T1000 (cell line): ENCODE measurements at places on chromosomes 16 and 17.

DNA sequence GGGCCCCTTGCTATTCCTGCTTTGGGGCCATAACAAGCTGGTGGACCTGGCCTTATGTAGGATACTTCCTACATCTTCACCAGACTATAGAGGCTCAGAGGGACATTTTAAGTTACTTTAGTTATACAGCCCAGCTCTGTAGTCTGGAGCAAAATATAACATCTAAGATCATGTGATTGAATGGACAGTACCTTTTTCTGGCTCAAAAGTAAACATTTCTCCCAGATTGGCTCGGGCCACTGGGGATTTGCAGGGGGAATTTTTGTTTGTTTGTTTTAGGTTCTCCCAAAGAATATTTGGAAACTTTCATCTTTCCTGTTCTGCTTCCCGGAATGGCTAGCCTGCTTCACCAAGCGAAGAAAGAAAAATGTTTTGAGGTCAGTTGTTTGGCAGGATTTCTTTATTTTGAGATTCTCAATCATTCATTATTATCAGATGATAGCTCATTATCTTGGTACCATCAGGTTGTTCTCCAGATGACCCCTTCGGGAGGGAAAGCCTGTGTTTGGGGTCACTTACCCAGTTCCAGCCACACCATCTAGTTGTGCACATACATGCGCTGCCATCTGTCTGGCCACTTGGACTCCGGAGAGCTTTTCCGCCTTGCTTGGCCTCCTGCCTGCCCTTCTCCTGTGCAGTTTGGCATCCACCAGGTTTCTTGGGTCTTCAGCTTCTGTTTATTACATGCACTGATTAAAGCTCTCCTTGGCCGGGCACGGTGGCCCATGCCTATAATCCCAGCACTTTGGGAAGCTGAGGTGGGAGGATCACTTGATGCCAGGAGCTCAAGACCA, 17.2 kb downstream of the IQCK start:
- DNase-seq, result no peak

GRCh38 chr17:45132572-45133463, 503 bp upstream of the PLCD3 start:
- peak; percentile 74 for DNase-seq

DNA sequence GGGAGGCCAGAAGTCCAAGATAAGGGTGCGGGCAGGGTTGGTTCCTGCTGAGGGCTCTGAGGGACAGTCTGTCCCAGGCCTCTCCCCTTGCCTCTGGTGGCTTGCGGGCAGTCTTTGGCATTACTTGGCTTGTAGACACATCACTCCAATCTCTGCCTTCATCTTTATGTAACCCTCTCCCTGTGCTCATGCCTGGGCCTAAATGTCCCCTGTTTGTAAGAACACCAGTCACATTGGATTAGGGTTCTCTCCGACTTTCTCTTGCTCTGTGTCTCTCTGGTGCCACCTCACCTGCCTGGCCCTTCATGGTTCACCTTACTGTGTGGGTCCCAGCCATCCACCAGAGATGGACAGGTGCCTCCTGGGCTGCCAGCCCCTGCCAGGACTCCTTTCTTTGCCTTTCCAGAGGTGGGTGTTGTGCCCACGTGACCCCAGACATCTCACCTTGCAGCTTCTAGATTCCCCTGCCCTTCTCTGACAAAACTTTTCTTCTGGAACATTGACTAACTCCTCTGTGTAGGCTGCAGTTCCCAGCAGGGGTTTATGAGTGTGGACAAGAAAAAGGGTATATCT, 205.8 kb downstream of the MSI2 start:
- DNase-seq, result no peak

- no peak for DNase-seq
These were observed 55.2 kb downstream of the MSI2 start for GRCh38 chr17:57311281-57312216.

DNA sequence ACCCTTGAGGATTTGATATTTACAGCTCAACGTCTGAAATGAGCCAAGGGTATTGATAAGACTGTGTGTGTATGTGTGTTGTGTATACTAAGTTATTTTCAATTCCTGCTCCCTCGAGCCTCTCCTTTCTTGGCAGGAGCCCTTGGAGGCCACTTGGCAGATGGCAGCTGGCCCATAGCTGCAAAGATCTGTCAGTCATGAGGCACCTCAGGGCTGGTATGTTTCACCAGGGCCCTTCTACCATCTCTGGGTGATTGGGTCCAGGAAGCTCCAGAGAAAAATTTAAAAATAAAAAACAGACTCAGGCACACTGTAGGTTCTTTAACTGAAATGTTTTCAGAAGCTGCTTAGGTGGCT, 355.7 kb downstream of the HAPSTR1 start:
- no peak for DNase-seq

GRCh38 chr16:26175944-26176343, 484.2 kb downstream of the HS3ST4 start:
- no peak for DNase-seq

DNA sequence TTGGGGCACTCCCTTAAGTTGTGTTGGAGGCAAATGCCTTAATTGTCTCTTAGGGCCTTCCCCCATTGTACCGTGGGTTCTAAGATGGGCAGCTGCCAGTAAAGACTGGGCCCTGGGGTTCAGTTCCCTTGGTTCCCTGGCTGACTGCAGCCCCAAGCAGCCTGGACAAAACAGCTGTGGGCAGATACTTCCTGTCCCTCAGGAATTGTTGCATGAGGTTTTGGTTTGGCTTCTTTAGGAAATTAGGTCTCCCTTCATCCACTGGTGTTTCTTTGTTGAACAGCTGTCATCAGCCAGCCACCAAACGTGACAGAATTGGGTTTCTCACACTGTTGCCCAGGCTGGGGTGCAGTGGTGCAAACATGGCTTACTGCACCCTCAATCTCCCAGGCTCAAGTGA, 42.0 kb upstream of the ETV4 start:
- DNase-seq, result no peak

GRCh38 chr17:28221751-28222414, 97.1 kb upstream of the TMEM97 start:
- DNase-seq, result no peak

DNA sequence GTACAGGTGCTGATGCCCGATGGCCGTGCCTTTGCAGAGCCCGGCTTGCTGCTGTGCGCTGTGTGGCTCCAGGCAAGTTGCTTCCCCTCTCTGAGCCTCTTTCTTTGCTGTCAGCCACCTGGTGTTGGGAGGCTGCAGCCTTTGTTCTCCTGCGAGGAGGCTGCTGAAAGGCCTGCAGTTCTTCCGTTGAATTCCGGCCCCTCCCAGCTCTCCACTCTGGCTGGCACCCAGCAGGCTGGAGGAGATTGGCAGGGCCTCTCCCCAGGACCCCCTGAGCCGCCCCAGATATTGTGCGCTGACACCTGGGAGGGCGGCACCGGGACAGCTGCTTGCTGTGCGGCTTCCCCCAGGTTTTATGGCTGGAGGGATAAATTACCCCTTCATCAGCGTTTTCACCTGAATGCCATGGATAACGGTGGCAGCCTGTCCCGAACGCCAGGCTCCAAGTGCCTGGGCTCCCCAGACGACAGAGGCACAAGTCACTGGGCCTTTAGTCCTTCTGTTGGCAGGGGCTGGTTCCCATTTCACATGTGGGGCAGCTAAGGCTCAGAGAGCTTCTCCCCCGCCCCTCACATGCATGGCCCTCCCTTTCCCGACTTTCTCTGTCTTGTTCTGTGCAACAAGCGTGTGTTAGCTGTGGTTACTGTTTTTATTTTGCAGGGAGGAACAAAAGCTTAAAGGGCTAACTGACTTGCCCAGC, 35.1 kb upstream of the GSE1 start:
- no peak for DNase-seq

DNA sequence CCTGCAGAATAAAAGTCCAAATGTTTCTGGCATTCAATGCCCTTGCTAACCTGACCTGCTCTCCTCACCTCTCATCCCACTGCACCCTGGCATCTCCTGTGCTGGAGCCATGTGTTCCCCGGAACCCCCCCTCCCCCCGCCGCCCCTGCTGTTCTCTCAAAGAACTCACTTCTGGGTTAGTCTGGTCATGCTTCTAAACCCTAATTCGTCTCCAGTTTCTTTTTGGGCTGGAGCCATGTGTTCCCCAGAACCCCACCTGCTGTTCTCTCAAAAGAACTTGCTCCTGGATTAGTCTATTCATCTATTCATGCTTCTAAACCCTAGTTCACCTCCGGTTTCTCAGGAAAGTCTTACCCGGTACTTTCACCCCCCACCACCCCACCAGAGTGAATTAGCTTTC, 808 bp upstream of the ALOX15 start:
- DNase-seq, result no peak

- no peak for DNase-seq
These were observed 33.3 kb upstream of the MGAT5B start for GRCh38 chr17:76834870-76835269.

GRCh38 chr17:58920773-58921172, 165.1 kb downstream of the PPM1E start:
- no peak for DNase-seq

DNA sequence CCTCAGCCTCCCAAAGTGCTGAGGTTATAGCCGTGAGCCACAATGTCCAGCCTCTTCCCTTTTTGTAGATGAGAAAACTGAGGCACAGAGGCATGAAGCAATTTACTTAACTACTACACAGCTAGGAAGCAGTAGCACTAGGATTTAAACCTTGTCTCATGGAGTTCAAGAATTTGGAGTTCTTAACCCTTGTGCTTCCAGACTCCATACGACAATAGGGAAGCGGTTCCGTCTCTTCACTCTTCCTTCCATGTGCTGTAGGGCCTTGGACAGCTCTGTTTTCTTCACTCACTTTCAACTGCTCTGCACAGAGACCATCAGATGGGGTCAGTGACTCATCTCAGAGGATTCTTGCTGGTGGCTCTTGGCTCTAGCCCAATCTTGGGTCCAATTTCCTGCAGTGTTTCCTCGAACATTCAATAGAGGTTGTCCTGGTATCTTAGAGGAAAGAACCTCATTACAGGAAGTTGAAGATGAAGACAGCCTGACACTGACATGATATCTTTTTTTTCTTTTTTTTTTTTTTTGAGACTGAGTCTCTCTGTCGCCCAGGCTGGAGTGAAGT, 19.3 kb downstream of the ITGAL start:
- peak; percentile 66 for DNase-seq

DNA sequence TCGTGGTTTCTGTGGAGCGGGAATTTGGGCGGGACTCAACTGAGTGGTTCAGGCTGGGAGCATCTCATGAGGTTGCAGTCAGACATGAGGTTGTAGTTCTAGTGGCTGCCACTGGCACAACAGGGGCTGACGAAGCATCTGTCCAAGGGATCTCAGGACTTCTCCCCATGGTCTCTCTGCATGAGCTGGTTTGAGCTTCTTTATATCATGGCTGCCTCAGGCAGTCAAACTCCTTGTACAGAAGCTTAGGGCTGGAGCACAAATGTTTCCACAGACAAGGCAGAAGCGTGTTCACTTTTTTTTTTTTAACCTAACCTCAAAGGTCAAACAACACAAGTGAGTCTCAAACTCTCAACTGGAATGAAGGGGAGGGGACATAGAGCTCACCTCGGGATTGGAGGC, 243.3 kb downstream of the MSI2 start:
- DNase-seq, result no peak

GRCh38 chr17:17377071-17377967, 74.1 kb downstream of the NT5M start:
- no peak for DNase-seq
